ENCODE measurements at places on chromosomes 1 and 21.

- H3K4me1 ChIP-seq, result no peaks in the 10 kb centered on the region
- no peak for DNase-seq
- no peak overlapping the region for H3K4me3 ChIP-seq
- no peaks in the 10 kb centered on the region for H3K36me3 ChIP-seq
These were observed 352.0 kb downstream of the HHIPL2 start for GRCh38 chr1:222195857-222196256.

DNA sequence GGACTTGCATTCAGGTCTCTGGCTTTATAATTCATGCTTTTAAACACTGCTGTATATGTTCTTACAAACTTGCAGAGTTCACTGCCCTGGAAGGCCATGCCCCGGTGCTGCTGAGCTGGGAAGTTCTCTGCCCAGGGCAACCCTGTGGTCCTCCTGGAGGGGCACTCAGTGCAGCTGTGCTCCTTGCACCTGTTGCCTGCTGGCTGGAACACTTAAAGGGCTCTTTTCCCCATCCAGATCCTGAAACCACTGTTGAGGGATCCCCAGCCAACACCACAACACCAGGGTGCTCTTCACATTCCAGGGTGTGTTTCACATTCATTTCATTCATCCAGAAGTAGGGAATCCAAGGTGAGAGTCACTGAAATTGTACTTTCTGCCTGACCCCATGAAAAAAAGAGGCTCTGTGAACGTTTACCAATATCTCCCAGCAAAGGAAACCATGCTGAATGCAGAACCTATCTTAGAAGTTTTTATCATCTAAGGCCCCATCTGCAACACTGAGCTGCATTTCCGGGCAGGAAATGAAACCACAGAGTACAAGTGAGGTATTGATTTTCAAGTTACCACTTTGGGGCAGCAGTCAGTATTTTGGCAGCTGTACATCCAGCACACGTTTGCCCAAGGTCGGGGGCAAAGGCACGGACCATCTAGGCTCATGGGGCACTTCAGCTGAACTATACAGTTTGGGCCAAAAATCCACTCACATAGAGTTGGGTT, 16.4 kb upstream of the KIAA0040 start:
- H3K27me3 ChIP-seq, result no peaks in the 10 kb centered on the region
- H3K27ac ChIP-seq, result no peak overlapping the region
- H3K4me3 ChIP-seq, result no peak overlapping the region
- no peak for DNase-seq
- H3K4me1 ChIP-seq, result no peaks in the 10 kb centered on the region

GRCh38 chr1:245156736-245157505, 2.1 kb downstream of the KIF26B start:
- H3K4me3 ChIP-seq, result peak overlapping the region; percentile 84
- H3K36me3 ChIP-seq, result peaks cover 14% of the 10 kb centered on the region
- DNase-seq, result peak; percentile 61
- peak overlapping the region; percentile 30 for H3K27ac ChIP-seq

GRCh38 chr1:153337980-153338853, 10.4 kb downstream of the PGLYRP4 start:
- peaks cover 10% of the 10 kb centered on the region for H3K27me3 ChIP-seq
- no peak overlapping the region for H3K27ac ChIP-seq
- H3K4me1 ChIP-seq, result no peaks in the 10 kb centered on the region
- no peak for DNase-seq
- no peaks in the 10 kb centered on the region for H3K36me3 ChIP-seq

DNA sequence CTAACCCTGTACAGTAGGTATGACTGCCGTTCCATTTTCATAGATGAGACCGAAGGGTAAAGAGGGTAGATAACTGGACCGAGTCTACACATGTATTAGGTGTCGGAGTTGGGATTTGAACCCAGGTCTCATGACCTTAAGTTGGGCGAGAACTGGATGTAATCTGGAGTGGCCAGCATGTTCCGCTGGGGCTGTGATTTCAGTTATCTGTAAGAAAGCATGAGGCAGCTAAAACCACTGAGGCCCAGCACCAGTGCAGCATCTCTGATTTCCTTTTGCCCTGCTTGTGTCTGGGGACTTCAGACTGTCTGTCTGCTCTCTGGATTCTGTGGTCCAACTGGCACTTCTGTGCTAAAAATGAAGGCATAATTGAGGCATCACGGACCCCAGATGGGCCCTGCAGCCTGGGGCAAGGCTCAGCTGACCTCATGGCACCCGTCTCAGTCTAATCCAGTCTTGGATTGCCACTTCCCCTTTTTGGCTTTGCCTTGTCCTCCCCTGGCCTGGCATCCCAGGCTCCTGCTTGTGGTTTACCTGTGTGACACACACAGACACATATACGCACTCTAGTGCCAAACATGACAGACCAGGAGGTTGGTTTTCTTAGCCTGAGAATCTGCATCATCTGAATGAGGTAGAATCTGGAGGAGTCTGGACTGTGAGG, 180.2 kb downstream of the KIF26B start:
- no peaks in the 10 kb centered on the region for H3K36me3 ChIP-seq
- no peak overlapping the region for H3K4me3 ChIP-seq
- no peak overlapping the region for H3K27ac ChIP-seq
- no peaks in the 10 kb centered on the region for H3K27me3 ChIP-seq
